ENCODE measurements at places on chromosomes 2 and 18. TPM values are rescaled to one million over a fixed set of nuclear protein-coding genes. Genes with fewer than 3 reads are reported as not detected.

C2orf80 gene
- not detected for total RNA-seq

SNED1 gene
- 59.8 TPM for total RNA-seq

PRSS56 gene
- total RNA-seq = not detected

KCNG2 gene
- total RNA-seq = not detected

OSR1 gene
- total RNA-seq = not detected

SATB2 gene
- 1.3 TPM for total RNA-seq

GLI2 gene
- total RNA-seq = 0.19 TPM

CPLX4 gene
- total RNA-seq = not detected

CLIP4 gene
- total RNA-seq = 20.9 TPM

CRYBA2 gene
- not detected for total RNA-seq

SCYGR4 gene
- not detected for total RNA-seq
